T-helper 2 cell (primary cell): ENCODE measurements at places on chromosomes 6 and 20.

GRCh38 chr6:16061818-16062217, 67.1 kb upstream of the MYLIP start:
- no peak for DNase-seq

GRCh38 chr20:53708129-53708968, 114.7 kb upstream of the ZNF217 start:
- DNase-seq, result peak; percentile 87

DNA sequence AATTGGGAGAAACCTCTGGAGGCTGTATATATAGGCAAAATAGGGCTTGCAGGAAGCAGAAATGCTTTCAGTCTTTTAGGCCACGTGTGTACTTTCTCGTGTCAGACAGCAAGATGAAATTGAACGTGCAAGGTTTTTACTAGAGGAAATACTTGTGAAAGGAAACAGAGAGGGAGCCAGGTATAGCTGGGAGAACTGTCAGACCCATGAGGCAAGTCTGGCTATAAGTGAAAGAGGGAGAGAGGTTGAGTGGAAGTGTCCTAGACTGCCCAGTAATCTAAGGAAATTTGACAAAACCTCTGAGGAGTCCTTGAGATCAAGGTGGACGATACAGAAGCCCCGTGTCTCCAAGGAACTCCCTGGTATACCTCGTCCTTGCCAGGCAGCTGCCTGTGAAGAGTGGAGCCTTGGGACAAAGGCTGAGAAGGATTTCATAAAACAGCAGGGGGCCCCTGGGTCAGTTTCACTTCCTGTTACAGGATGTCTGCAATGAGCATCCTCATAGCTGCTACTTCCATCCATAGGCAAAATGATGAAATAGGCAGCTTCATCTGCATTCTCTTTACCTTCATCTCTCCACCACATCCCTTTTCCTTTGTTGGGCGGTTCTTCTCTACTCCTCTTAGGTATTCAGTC, 114.4 kb upstream of the MAP3K7 start:
- no peak for DNase-seq

- DNase-seq, result no peak
Observed at GRCh38 chr6:113184291-113184690, 672.9 kb upstream of the MARCKS start.

DNA sequence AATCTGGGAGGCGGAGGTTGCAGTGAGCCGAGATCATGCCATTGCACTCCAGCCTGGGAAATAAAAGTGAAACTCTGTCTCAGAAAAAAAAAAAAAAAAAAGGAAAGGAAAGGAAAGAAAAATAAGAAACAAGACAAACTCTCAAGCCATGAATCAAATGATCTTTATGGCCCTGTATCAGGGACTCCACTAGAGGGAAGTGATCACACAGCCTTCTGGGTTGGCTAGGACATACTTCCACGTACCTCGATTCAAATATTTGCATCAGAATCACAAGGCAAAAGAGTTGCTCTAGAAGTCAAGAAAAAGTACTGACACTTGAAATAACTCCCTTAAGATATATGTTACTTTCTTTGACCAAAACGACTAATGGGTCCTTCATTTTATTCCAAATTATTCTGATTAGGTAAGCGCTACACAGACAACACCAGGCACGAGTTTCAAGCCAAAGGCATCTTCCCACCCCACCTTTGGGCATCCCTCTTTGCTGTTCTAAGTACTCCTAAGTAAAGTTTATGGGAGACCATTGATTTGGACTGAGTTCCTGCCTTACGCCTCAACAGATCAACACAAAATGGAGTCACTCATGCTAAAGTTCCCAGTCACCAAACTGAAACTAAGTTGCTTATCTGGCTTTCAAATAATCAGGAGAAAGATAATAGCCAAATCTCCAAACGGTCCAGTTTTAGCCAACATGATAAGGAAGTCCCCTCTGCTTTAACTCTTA, 77.5 kb upstream of the NT5E start:
- DNase-seq, result no peak

- no peak for DNase-seq
Observed at GRCh38 chr20:62079166-62079565, 13.5 kb upstream of the TAF4 start.

- DNase-seq, result no peak
Observed at GRCh38 chr20:32075534-32075933, 23.5 kb downstream of the HCK start.

- no peak for DNase-seq
Observed at GRCh38 chr6:169051371-169051770, 202.3 kb downstream of the THBS2 start.

- DNase-seq, result no peak
Observed at GRCh38 chr20:63533388-63533787, 3.8 kb downstream of the PTK6 start.

DNA sequence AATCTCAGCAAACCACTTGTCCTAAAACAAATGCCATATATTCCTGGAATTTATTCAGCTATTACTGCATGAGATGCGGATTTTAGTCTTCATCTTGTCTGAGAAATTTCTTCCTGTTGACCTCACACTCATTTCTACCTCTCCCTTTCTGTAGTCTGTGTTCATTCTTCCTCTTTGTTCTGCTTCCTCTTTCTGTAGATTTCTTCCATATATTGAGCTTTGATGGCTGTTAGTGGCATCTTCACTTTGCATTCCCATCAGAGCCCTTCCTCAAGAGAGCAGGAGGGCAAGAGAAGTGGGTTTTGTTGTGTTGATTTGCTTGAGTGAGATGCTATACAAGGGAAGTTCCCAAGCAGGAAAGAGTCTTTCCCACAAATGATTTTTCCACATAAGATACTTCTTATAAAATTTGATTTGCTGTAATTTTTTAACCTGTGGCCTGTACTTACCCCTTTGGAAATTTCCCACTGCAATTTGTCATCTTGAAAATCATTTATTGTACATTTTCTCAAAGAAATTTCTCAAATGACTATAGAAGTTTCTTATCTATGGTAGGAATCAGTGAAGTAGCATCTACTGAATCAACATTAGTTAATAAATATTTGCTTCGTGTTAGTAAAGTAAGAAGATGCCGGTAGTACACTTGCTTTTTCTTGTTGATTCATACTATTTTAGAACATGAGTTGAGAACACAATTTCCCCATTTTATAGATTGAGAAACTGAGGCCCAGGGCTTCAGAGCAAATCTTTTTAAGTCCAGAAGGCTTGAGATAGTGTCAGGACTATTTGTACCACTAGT, 43.8 kb downstream of the MAP3K4 start:
- DNase-seq, result no peak

- DNase-seq, result no peak
Observed at GRCh38 chr6:20688710-20689500, 154.6 kb downstream of the CDKAL1 start.

DNA sequence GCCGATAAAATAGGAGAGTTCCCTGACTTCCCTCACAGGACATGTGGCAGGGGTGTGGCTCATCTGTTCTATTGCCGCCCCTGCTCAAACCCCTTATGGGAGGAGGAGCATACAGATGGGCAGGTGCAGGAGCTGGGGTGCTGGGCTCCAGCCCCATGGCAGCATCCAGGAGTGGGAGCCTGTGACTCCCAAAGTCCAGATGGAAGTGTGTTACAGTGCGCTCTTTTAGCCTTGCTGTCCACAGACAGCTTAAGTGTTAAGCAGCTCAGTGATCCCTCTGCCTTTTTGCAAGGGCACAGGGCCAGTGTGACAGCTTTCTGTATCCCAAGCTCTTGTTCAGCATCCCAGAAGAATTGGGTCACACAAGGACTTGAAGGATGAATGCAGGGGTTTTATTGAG, 212.3 kb upstream of the MYLIP start:
- DNase-seq, result no peak

- DNase-seq, result no peak
Observed at GRCh38 chr6:5782783-5783547, 223.8 kb downstream of the NRN1 start.

DNA sequence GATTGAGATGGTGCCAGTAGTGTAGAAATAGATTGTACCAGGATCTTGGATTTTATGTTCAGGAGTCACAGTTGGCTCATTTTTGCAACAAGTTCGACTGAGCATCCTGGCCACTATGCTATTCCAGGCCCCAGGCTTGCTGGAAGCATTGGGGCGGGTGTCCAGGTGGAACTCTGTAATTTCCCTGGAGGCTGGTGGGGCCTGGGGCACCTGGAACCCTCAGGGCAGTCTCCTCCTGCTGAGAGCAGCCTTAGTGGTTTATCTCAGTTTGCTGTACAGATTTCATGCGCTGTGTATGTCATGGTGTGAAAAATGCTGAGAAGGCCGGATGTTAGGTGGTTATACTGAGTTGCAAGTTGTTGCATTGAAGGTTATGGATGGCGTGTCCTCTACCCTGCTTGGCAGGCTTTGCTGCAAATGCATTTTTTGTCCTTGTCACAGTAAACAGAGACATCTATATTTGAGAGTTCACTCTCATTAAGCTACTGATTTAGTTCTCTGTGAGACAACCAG, 135.1 kb upstream of the MYLIP start:
- no peak for DNase-seq

DNA sequence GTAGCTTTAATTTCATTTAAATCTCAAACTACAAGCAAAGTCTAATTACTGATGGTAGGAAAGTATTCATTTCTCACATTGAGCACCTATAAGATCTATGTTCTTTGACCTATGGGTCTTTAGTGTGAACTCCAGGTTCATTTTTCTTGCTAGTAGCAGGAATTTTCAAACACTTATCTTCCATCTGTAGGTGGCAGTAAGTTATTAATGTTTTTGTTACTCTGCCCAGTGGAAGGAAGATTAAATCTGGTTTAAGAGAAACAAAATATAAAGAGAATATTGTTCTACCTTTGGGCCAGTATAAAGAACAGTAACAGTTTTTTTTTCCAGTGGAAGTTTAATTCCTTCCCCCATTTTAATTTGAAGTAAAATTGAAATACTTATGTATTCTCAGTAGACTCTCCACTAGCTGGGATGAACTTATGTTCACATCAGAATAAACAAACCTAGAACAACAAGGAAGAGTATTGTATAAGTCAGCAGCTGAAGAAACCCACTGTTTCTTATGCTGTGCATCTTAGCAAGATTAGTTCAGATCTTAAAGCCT, 328.2 kb downstream of the PHF3 start:
- DNase-seq, result no peak
